Cardiac septum (tissue), 1 donor: ENCODE measurements at places on chromosomes 5 and 9. TPM values are rescaled to one million over a fixed set of nuclear protein-coding genes. Genes with fewer than 3 reads are reported as not detected.

Gene DBH
- total RNA-seq, result not detected

Gene CFAP90
- not detected for total RNA-seq

Gene PCDHB13
- 4.8 TPM for total RNA-seq

Gene SEMA5A
- 75.8 TPM for total RNA-seq

Gene PCDH1
- total RNA-seq, result 16.9 TPM

Gene SNCB
- total RNA-seq, result 0.43 TPM

Gene ADCY2
- total RNA-seq, result 0.54 TPM

Gene RASGEF1C
- total RNA-seq, result 0.40 TPM

Gene UBAP1
- total RNA-seq, result 40.6 TPM

Gene LEAP2
- total RNA-seq, result 2.2 TPM

Gene KIF12
- not detected for total RNA-seq
